HCT116 (cell line): ENCODE measurements at places on chromosomes 4 and X.

- DNase-seq = no peak
These were observed 44.8 kb downstream of the GAB1 start for GRCh38 chr4:143381189-143382118.

DNA sequence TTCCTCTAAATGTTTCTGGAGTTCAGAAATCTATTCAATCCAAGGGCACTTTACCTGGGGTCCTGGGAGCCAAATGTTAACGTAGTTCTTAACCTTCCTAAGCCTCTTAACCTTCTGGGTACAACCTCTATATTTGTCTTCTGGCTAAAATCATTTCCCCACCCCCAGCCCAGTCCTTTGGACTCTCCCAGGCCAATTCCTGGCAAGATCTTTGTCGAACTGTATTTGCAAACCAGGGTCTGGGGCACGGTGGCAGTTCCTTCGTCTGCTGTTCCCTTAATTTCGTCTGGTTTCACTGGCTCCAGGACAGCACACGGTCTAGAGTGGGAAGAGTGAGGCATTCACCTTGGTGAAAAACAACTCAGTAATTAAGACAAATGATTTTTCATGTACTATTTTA, 811 bp upstream of the SLC25A5 start:
- DNase-seq = no peak

DNA sequence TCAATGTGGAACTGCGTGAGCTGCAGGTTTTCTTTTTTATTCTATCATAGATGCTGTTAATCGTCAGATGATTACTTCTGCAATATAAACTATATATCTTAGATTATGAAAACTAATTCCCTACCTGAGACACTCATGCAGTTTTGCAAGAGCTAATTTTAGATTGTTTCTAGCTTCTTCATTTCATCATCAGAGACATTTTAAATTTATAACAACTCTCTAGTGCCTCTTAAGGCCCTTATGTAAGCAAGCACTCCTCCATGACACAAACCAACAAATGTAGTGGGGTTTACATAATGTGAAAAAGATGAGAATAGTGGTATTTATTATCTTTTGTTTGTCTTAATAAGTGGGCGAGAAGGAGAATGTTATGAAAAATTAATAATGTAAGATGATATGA, 170.2 kb upstream of the ETNPPL start:
- DNase-seq = no peak

DNA sequence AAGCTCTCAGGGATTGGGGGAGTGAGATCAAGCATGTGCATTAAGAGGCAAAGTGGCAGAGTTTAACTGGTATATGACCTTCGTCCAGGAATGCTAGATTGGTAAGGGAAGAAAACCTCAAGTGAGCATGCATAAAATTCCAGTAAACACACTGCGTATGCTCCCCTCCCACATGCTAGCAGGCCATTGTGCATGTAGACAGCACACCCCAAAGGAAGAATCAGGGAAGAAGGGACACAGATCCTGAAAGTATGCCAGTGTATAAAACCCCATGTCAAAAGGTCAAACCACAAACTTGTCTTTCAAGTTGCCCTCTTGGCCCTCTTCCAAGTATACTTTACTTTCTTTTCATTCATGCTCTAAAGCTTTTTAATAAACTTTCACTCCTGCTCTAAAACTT, 405.2 kb upstream of the CNKSR2 start:
- DNase-seq = no peak

- DNase-seq = no peak
These were observed 17.3 kb downstream of the LRPAP1 start for GRCh38 chr4:3514806-3515501.

- DNase-seq = peak; percentile 28
These were observed 616 bp downstream of the WDR1 start for GRCh38 chr4:10115797-10116568.

DNA sequence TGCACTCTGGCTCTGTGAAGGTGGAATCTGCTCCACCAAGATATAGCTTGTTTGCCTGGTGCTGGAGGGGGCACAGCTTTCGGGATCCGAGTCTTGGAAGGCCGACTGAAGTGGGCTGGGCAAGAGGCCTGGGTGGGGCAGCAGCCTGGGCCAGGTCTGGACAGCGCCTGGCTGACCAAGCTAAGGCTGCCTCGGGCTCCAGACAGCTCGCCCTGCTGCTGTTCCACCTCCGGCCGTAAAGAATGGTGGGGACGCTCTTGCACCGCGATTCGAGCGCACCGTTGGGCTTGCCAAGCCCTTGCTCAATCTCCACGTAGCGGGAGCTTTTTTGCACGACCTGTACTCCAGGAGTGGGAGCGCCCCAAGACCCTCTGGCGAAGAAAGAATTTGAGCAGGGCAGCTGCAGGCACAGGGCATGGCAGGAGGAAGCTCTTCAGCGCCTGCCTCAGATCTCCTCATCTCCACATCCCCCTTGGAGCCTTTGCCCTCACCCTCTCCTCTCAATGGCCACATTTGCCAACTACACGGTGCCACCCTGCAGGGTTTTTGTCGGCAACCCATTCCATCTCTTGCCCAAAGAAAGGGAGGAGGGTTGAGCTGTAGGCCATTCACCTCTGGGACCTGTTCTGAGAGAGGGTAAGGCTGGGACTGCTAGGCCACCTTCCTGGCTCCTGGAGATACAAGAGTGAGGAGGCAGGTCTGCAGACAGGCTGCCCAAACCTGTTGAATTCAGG, 18.9 kb downstream of the CNGA2 start:
- DNase-seq = peak; percentile 13

GRCh38 chr4:526189-526909, 27.3 kb downstream of the PIGG start:
- no peak for DNase-seq

GRCh38 chr4:34731070-34731469, 1513.2 kb downstream of the ARAP2 start:
- no peak for DNase-seq

DNA sequence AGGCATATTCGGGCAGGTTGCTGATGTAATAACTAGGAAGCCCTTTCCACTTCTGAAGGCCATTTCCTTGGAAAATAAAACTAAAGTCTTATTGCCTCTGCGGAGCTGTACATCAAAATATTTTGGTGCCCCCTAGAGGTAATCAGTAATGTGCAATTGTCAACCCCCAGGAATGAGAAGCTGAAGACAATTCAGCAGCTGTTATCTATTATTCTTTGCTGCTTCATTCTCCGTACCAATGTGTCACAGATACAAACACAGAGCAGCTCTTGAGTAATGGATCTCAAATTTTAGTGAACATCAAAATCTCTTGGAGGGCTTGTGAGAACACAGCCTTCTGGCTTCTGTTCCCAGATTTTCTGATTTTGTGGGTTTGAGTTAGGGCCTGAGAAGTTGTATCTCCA, 3.5 kb upstream of the SLIT2 start:
- DNase-seq = peak; percentile 29

- no peak for DNase-seq
These were observed 13.9 kb upstream of the ETDC start for GRCh38 chrX:135295238-135295943.

DNA sequence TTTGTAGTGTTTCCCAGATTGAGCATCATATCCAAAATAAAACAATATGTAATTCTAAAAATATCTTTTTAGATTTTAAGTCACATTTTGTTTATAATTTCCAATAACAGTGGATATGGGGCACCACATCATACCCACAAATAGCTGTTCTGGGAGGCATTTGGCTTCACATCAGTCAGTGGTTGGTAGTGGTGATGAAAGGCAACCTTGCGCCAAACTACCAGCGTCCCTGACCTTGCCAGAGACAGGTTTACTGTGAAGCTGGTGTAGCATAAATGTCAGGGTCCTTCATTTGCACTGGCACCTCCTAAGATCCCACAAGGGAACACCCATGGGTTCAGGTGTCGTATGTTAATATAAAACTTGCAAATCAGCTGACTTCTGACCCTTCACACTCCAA, 222.2 kb downstream of the DCTD start:
- no peak for DNase-seq

DNA sequence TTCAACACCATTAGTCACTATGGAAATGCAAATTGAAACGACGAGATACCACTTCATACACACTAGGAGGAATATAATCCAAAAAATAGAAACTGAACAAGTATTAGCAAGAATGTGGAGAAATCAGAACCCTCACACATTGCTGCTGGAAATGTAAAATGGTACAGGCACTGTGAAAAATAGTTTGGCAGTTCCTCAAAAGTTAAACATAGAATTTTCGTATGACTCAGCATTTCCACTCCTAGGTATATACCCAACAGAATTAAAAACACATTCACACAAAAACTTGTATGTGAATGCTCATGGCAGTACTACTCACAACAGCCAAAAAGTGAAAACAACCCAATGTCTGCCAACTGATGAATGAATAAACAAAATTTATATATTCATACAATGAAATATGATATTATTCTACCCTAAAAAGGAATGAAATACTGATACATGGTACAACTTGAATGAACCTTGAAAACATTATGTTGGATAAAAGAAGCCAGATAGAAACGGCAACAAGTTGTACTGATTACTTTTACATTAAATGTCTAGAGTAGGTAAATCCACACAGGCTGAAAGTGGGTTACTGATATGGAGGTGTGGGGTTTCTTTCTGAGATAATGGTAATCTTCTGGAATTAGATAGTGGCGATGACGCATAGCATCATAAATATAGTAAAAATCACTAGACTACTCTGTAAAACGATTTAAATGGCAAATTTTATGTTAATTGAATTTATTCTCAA, 22.3 kb downstream of the TEC start:
- no peak for DNase-seq

GRCh38 chr4:38738940-38739803, 43.6 kb downstream of the TLR10 start:
- no peak for DNase-seq

DNA sequence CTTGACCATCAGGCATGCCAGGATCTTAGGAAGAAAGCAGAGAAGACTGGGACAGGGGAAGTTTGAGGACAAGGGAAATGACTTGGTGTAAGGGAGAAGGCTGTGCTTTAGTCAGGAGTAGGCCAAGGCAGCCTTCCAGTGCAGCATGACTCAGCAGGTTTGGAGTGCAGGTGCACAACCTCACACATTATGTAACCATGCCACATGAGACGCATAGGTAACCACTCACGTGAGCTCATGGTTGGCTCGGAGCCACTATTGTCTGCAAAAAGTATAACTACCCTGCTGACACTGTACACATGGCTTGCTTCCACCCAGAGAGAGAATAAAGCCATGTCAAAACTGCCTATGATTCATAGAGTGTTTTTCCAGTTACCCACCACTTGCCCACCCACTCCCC, 715.9 kb downstream of the SMARCA1 start:
- DNase-seq = no peak

DNA sequence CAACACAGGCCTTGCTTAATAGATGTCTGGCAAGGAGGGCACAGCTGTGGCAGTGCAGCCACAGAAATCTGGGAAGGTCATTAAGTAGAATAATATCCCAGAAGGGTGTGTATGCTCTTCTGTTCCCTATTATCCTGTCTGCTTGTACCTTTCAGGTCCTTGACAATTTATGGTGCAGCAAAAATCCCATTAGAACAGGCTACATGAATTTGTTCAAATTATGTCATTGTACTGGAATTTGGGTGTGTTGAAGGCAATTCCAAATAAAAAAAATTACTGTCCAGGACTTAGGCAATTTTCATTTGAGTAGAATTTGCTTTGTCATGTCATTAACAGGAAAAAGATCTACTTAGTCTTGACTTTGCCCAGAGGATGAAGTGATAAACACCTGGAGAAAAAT, 192.1 kb downstream of the IDS start:
- no peak for DNase-seq

- no peak for DNase-seq
These were observed 337.1 kb upstream of the FAM241A start for GRCh38 chr4:111808174-111808573.

- no peak for DNase-seq
These were observed 4.7 kb upstream of the AMMECR1 start for GRCh38 chrX:110322603-110323002.

DNA sequence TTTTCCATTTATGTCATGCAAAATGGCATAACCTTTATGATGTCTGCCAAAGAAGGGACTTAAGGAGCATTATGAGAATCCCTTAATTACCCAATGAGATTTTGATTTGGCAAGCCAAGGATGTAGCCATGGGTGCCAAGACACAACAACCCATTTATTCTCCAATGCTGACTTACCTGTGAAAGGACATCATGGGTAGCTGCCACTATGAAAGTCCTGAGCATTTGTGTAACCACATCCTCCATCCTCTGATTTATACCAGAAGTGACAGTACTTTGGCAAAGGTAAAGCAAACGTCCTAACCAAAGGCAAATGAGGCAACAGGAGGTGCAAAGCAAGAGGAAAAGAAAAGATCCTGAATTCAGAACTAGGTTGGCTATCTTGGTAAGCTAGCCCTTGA, 87.3 kb upstream of the EMCN start:
- DNase-seq = no peak

DNA sequence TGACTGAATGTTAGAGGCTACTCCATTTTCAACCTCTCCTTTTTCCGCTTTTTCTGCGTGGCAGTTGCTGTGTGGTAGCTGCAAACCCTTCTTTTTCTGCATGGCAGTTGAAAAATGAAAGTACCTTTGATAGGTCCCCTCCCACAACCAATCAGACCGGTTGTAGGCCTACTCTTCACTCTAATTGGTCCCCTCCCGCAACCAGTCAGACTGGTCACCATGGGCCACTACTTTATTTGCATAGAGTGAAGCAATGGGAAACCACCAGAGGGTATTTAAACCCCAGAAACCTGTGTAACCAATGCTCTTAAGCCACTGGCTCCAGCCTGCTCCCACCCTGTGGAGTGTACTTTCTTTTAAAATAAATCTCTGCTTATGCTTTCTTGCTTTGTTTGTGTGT, 877.8 kb downstream of the FAM133A start:
- DNase-seq = no peak

DNA sequence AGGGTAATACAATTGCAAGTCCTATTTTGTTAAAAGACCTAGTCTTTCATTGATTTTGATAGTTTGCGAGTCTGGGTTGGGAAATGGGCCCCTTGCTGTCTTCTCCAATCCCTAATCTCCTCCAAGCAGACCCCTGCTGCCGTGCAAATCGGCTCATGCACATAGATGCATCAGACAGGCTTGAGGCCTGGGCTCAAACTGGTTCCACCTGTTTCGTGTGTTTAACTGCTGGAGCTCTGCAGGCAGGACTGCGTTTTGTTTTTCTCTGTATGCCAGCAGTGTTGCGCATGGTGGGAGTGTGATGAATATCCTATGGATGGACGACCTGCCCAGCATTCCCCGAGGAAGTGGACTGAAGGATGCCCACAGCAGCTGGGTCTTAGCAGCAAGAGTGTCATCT, 133.9 kb downstream of the PDGFRA start:
- DNase-seq = no peak

DNA sequence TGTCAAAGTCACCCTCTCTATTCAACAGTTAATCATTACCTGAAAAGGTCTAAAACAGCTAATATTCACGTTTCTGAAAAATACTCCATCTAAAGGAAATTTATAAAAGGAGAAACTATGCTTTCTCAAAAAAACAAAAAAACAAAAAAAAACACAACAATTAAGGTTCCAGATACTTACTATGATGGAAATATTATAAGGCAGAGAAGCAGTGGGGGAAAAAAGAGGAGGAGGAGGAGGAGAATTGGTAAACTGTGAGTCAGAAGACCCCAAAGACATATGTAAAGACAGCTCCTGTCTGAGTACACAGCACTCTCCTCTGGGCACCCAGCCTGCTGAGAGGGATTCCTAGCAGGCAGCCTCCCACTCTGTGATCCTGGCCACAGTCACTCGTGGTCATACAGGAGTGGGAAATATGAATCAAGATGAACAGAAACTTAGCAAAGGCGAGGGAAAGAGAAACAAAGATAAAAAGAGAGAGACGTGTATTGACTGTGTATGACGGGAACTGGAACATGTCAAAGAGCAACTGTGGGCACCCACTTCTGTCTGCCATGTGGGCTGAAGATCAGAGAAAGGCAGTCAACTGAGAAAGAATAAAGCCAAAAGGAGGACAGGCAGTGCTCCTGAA, 12.5 kb downstream of the KLHL15 start:
- no peak for DNase-seq
